Mesendoderm (in vitro differentiated cells): ENCODE measurements at places on chromosomes 1 and 21.
A peak's percentile ranks its signal among the peaks of the same experiment; 100 is the strongest.

GRCh38 chr1:210669951-210670350 lies 341.2 kb downstream of the HHAT start:
- no peak for DNase-seq

DNA sequence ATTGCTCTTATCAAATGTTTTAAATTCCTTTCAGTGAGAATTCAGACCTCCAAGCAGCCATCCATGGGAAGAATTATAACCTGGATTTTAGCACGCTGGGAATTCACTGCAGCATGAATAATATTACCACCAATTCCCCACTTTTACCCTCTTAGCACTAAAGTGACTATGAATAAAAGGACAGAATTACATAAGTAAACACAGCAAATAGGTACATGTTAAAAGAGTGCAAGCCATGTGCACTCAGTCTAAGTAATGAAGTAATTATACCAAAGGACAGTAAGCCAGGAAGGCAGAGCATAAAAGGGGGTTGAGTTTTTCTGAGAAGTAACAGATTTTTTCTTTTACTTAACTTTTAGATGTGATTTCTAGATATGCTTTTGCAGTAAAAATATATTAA lies 176.3 kb downstream of the DENND1B start:
- no peak for DNase-seq

- DNase-seq, result no peak
These were observed 113.7 kb downstream of the PTPRU start for GRCh38 chr1:29349871-29350491.

DNA sequence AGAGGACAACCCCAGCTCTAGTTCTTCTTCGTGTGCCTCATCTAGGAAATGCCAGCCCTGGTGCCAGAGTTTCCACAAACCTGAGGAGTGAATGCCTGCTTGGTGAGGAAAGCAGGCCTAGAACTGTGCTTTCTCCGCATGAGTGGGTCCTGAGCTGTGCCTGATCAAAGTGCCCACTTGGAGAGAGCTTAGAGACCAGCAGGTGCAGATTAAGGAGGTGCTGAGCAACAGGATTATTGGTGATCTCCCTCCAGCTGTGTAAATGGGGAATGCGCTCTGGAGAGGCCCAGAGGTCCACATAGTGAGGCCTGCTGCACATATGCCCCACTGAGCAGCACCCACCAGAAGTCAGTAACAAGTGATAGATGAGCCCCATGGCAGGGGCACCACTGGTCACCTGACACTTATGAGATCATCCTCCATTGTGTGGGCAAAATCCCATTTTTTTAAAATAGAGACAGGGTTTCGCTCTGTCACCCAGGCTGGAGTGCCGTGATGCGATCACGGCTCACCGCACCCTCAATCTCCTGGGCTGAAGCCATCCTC lies 127.2 kb upstream of the ZC3H12A start:
- no peak for DNase-seq

- DNase-seq, result no peak
These were observed 26.8 kb downstream of the IER5 start for GRCh38 chr1:181115368-181115684.

- DNase-seq, result no peak
These were observed 16.1 kb upstream of the PSMD4 start for GRCh38 chr1:151238467-151238739.

- no peak for DNase-seq
These were observed 66.9 kb downstream of the PRDM16 start for GRCh38 chr1:3135744-3136455.

- DNase-seq, result no peak
These were observed 567.0 kb downstream of the AJAP1 start for GRCh38 chr1:5221451-5221850.

DNA sequence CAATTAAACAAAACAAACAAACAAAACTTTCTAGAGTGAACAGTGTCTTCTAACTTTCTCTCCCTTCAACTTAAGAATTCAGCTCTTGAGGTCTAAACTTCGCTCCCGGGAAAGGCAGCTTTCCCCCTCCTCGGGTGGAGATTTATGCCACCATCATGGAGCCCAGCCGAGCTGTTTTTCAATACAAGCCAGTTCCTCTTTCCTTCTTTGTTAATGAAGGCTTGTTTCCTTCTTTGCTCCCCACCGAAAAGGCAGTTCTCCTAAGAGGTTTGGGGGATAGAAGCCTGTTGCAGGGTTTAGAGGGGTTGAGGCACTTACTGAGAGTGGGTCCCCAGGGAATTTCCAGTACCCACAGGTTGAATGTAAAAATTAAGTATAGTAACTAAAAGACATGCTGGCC lies 26.5 kb downstream of the OLIG1 start:
- no peak for DNase-seq

DNA sequence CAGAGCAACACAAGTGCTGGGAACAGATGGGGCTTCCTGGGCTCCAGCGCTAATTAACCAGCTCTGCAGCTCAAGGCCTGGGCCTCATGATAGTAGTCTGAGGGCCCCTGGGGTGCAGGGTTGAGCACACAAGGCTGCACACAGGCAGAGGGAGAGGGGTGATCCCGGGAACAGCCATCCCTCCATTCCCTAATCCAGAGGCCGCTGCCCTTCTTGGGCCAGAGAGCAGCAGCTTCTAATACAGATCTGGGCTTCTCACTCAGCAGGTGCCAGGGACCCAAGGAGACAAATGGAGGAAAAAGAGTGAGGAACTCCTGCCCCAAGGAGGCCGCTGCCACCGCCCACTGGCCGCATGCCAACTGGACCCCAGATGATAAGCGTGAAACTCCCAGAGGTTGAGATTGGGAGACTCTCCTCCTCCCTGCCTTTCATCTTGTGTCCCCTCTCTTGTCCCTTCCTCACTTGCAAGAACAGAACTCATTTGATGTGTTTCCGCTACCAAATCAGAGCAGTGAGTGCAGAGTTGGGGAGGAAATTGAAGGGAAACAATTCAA lies 58.0 kb upstream of the IFNAR2 start:
- no peak for DNase-seq

DNA sequence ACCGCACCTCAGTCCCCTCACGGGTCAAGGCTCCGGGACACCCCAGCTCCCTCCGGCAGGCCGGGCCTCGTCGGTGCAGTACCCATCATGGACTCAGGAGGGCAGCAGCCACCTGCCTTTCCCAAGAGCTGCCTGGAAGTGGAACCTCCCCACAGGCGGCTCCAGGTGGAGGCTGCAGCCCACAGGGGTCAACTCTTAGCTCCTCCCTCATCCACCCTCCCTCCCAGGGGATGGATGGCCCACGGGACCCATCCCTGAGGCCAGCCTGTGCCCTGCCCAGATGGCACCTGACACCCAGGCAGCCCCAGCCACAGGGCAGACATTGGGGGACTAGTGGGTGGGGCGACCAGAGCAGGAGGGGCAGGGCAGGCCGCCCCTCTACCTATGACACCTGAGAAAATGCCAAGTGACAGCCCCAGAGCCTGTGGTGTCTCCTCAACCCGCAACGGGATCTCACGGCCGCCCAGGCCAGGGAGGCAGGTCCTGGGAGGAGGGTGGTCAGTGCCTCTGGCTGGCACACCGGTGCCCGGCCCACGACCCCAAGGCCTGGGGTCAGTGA lies 1.2 kb upstream of the ARHGEF16 start:
- DNase-seq, result peak; percentile 87

- peak; percentile 81 for DNase-seq
These were observed 25.1 kb downstream of the C1orf116 start for GRCh38 chr1:207007352-207008033.

GRCh38 chr1:39892601-39893595 lies 8.8 kb downstream of the MYCL start:
- DNase-seq, result peak; percentile 94

GRCh38 chr1:214021321-214021720 lies 33.5 kb downstream of the PROX1 start:
- DNase-seq, result no peak

DNA sequence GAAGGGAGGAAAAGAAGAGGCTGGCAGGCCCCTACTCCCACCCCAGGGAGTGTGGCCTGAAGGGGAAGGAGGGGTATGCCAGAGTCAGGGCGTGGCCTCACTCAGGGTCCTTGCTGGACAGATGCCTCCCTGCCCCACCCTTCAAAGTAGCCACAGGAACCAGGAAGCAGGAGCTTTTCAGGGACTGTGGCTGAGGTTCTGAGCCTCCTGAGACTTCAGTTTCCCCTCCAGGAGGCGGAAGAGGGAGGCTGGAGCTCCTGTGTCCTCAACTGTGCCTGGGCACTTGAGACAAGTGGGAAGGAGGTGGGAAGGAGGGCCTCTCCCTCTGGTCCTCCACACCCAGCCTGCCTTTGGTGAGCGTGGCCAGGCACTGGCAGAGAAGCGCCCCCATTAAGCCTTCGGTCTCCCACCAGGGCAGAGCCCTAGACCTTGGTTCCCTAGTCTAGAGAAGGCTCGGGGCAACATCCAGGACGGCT lies 5.3 kb downstream of the CELSR2 start:
- DNase-seq, result peak; percentile 46

DNA sequence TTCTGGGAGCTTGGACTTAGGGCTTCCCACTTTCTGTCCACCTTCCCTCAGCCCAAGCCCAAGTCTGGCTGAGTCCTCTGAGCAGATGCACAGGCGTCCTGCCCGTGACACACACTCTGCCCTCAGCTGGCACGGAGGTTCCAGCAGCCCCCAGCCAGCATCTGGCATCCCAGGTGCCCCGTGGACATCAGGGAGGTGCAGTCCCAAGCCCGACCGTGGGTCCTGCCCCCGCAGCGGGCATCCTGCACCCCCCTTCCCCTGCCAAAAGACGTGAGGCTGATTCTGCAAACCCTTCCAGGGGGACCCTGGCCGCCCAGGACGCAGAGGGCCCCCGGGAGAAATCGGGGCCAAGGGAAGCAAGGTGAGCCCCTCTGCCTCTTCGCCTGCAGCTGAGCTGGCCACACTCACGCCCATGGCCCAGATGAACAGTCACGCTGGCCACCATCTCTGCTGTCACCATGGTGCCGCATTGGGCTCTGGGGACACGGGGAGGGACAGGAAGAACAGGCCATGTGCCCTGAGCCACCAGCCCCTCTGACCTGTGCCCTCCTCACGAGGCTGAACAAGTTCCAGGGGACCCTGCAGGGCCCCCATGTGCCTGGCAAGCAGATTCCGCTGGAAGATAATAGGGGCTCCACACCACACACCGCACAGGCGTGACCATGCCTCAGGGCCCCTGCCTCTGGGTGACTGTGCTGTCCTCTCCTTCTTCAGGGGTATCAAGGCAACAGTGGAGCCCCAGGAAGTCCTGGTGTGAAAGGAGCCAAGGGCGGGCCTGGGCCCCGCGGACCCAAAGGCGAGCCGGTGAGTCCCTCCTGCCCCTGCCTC lies 20.6 kb downstream of the COL6A2 start:
- no peak for DNase-seq

DNA sequence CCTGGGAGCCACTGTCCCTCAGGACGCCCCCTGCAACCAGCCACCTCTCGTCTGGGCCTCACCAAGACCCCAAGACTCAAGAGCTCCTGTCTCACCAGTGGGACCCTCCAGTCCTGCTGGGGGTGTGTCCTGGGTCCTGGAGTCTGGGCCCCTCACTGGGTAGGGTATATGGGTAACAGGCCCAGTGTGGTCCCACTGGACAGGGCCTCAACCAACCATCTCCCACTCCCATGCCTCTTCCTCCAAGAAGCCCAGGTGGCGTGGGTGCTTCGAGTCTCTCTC lies 725 bp upstream of the VWA1 start:
- no peak for DNase-seq

GRCh38 chr1:25360596-25361581 lies 22.8 kb downstream of the TMEM50A start:
- DNase-seq, result no peak

GRCh38 chr1:63784083-63784482 lies 10.3 kb downstream of the ROR1 start:
- no peak for DNase-seq

DNA sequence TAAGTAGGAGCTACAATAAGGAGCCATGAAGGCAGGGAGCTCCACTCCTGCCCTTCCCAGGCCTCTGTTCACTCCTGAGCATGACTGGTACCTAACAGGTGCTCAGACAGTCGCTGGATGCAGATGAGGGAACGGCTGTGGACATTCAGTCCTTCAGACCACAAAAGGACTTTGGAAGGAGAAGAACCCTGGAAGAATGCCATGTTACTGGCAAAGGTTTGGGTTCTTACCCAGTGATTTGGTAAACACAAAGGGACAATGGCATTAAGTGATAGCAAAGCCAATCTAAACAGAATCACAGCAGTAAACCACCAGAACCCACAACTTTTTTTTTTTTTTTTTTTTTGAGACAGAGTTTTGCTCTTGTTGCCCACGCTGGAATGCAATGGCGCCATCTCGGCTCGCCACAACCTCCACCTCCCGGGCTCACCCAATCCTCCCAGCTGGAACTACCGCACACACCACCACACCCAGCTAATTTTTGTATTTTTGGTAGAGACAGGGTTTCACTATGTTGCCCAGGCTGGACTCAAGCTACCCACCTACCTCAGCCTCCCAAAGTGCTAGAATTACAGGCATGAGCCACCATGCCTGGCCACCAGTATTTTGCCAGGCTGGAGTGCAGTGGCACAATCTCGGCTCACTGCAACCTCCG lies 7.5 kb upstream of the CBR3 start:
- DNase-seq, result no peak

- no peak for DNase-seq
These were observed 31.1 kb downstream of the TMEM50A start for GRCh38 chr1:25369241-25369640.

GRCh38 chr1:175182201-175182746 lies 10.3 kb downstream of the KIAA0040 start:
- DNase-seq, result no peak

- peak; percentile 53 for DNase-seq
These were observed 749 bp upstream of the TMEM39B start for GRCh38 chr1:32071758-32072621.

DNA sequence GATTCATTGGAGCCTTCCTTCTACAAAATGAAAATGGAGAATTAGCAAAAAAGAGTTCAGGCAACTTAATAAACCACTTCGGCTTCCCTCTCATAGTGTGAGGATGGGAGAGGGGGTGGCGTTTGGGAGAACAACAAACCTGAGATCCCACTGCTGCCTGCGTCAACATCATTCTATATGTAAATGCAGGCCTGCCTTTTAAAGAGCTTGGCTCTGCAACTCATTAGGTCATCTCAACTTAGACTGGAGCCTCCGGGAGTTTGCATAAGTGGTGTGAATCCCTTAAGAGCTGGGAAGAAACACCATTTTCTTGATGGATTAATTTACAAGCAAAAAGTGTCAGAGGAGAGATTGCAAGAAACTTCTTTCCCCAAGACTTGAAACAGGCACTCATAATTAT lies 127.6 kb upstream of the DAB1 start:
- DNase-seq, result peak; percentile 93

DNA sequence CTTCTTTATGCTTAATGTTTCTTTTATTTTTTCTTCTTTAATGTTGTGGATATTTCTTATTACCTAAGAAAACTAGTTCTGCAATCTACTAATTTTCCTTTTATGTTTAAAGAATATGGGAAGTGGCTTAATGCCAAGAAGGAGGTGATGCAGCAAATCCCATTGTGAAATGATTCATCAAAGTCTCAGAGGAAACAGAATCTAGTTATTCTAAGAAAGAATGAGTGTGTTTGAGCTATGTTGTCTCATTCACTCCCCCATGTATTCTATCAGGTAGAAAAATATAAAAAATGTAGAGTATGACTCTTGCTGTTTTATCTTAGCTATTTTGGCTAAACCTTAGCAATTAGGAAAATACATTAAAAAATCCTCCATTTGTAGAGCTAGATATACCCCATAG lies 659.9 kb upstream of the RGS18 start:
- DNase-seq, result no peak

- DNase-seq, result no peak
These were observed 211.7 kb upstream of the TMEM51 start for GRCh38 chr1:14941864-14942263.
